ENCODE measurements at places on chromosomes 13 and 19.

- no peak for DNase-seq
Measured at GRCh38 chr13:35857769-35858168, 273.4 kb downstream of the DCLK1 start.

DNA sequence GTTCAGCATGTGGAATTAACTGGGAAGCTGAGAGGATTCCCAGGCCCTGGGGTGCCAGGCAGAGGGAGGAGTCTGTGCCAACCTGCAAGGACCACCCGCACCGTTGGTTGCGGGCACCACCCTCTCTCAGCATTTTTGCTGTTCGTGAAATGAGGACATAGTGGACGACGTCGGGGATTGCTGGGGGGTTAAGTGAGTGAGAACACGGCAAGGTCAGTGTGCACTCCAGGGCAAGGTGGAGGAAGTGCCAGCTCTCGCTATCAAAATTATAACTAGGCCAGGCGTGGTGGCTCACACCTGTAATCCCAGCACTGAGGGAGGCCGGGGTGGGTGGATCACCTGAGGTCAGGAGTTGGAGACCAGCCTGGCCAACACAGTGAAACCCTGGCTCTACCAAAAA lies 2.2 kb downstream of the FXYD3 start:
- DNase-seq: no peak

GRCh38 chr19:48346191-48346590 lies 17.5 kb downstream of the TMEM143 start:
- no peak for DNase-seq

DNA sequence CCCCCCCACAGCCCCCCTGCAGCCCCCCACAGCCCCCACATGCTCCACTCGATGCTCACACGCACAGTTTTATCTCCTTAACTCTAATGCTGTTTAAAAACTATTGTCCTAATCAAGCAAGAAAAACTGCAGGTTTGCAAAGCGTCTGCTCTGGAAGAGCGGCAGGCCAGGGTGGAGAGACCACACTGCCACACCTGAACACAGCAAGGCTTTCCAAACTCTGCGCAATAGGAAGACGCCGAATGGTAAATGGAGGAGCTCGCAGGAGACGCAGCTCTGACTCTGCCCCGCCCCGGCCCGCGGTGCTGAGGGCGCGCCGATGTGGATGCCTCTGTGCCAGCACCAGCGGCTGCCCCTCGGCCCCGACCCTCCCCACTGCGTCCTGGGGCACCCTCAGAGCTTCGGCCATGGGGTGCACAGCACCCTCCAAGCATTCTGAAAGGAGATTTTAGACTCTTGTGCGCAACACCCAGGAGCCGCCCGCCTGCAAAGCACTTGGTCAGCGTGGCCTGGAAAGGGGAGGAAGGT lies 32.4 kb downstream of the RASA3 start:
- DNase-seq: peak; percentile 26

- DNase-seq: no peak
Measured at GRCh38 chr19:23949611-23950010, 34.9 kb downstream of the ZNF726 start.

- peak; percentile 51 for DNase-seq
Measured at GRCh38 chr13:99982036-99982730, 599 bp downstream of the ZIC2 start.

DNA sequence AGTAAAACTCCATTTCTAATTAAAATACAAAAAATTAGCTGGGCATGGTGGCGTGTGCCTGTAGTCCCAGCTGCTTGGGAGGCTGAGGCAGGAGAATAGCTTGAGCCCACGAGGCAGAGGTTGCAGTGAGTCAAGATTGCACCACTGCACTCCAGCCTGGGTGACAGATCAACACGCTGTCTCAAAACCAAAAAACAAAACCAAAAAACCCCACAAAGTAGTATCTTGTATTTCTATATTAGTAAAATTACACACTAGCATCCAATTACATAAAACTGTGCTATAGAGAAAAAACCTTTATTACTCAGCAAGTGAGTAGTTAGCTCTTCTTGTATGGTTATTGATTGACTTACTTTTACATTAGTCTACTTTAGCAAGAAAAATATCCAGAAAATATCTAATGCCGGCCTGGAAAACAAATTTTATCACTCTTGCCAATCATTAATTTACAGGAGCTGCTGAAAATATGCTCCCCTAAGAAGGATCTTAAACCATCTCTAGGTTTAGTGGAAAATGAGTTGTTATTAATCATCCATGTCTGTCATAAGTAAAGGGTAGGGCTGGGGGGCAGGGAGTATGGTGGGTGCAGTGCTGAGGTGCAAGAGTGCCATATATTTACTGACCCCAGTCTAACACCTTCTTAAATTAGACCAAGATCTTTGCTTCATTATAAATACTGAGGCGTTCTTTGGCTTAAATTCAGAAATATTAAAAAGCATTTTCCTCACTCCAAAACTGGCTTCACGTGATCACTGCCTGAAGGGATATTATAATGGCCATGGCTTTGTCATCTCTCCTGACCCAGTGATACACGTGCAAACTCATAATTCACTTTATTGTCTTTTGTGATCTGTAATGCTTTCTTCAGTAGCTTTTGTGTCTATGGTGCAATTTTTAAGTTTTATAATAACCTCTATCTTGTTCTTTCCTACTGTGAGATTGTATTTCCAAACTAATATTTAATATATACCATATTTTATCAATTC lies 44.1 kb downstream of the UBL3 start:
- DNase-seq: no peak

DNA sequence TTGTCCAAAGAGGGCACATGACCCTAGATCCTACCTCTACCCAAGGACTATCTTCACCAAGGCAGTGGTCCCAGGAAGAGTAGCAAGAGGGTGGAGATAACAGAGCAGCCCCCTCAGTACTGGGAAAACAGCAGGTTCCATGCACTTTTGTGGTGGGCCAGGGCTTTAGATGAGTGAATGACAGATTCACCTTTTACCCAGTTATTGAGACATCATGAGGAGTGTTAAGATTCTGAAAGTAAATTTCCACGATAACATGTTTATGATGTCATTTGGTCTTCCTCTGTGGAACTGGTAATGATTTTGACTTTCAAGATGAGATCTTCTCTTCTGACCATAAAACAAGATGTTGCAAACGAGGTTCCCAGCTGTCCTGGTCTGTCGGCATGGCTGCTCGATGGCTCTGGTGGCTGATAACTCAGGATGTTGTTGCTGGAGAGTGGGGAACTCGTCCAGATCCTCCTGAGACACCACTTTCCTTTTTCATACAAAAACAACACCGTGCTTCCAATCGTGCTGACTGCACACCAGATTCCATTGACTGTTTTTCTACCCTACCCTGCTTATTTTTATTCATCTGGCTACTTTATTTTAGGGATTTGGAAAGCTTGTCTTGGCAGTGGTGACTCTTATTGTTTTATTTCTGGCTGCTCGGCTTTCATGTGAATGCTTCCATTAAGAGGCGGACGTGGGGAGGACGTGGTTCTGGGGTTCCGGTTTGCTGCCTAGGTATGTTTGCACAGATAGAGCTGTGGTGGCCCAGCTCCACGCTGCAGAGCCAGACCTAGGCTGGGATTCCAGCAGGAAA lies 88.5 kb downstream of the LRCH1 start:
- no peak for DNase-seq

DNA sequence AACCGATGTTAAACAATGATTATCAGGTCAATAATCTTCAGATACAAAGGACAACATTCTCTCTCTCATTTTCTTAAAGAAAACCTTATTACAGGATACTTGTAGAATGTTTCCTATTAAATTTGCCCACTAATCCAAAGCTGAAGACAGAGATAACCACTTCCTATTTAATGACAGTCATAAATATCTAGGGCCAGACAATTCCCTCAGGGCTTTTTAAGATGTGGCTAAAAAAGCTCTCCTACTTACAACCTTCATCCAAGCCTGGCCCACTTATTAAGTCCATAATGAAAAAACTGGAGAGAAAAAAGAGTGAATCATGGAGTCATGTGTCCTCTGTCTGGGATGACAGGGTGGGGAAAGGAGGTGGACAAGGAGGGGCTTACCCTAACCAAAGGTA lies 235.9 kb downstream of the KLF12 start:
- DNase-seq: no peak

DNA sequence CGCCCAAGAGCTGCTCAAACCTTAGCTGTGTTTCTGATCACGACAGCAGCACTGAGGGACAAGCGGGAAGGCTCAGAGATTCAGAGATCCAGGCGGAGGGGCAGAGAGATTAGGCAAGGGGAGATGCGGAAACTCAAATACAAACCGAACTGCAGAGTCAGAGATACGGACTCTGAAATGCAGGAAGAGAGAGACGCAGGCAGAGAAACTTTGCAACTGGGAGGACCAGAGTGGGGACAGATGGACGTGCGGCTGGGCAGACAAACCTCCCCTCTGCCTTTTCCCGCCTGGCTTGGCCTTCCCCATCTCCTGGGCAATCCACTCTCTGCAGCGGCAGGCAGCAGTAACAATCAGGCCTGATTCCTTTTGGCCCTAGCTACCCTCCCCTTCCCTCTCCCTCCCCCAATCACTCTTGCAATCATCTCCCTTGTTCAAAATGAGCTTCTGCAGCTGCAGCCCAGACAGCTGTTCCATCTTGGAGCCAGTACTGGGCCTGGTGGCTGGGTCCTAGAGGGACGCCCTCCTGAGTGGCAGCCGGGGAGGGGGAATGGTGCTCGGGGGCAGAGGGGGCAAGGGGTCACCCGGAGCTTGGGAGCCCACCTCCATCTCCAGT lies 29.7 kb downstream of the OLFM2 start:
- no peak for DNase-seq

GRCh38 chr13:96984051-96984508 lies 10.2 kb downstream of the OXGR1 start:
- DNase-seq: no peak

DNA sequence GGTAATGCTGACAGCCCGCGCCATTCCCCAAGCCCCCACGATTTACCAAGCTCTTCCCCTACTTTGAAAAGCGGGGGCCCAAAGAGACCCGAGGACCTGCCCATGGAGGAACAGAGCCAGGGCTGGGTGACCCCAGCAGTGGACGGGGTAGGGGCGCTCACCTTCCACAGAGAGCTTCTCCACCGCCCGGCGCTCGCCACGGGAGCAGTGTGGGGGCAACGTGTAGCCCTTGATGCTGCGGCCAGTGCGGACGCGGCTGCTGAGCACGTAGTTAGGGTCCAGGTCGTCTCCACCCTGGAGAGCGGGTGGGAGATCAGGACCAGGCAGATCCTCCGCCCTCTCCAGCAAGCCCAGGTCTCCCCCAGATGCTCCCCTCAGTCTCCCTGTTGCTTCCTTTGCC lies 7.4 kb downstream of the CKM start:
- DNase-seq: no peak

GRCh38 chr19:51607077-51607476 lies 23.1 kb downstream of the SIGLEC5 start:
- DNase-seq: no peak

DNA sequence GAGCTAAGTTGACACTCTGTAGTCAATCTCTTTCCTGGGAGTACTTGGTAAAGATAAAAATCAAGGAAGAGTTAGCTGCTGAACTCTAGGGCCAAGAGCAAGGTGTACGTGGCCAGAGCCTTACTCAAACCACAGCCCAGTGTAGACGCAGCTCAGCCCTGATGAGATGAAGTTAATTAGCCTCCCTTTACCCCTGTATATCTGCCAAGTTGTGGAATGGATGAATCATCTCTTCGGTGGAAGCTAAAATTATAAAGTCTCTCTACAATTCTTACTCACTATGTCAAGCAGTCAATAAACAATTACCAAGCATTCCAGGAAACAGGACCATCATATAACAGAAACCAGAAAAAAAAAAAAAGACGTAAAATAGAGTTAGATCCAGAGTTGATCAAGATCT lies 146.9 kb upstream of the UFM1 start:
- DNase-seq: no peak

- DNase-seq: no peak
Measured at GRCh38 chr13:114147803-114148520, 15.5 kb upstream of the RASA3 start.

DNA sequence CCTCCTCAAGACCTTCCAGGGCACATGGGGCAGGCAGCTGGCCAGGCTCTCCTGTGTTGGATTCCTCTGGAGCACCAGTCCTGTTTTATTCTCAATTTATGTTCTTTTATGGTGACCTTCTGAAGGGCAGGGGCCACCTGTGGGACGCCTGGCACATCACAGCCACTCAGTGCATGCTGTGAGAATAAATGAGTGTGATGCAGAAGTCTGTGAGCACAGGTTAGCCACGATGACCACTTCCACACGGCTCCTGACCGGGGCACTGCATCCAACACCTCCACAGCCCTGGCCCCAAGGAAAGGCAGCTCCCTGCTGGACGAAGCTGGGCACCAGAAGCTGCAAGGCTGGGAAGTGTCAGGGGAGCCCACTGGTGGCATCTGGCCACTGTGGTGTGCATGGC lies 122.8 kb downstream of the CRYL1 start:
- no peak for DNase-seq

GRCh38 chr13:86383561-86383960 lies 584.3 kb upstream of the SLITRK6 start:
- no peak for DNase-seq

DNA sequence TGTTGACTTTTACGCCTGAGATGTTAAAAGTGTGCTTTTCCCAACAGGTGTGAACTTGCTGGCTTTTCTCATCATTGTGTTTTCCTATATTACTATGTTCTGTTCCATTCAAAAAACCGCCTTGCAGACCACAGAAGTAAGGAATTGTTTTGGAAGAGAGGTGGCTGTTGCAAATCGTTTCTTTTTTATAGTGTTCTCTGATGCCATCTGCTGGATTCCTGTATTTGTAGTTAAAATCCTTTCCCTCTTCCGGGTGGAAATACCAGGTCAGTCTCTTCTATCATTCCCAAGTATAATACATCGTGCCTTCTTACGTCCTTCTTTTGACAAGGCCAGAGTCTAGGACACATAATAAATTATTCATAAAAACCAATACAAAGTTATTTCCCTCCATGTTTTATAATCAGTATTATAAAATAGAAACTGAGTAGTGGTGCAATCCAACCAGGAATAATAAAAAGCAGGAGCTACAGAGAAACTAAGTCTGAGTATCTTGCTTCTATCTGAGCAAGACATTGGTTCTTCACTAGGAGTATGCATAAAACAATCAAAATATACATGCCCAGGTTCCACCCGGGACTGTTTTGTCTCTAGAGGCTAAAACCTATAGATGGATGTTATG lies 57.9 kb downstream of the RXFP2 start:
- peak; percentile 7 for DNase-seq

DNA sequence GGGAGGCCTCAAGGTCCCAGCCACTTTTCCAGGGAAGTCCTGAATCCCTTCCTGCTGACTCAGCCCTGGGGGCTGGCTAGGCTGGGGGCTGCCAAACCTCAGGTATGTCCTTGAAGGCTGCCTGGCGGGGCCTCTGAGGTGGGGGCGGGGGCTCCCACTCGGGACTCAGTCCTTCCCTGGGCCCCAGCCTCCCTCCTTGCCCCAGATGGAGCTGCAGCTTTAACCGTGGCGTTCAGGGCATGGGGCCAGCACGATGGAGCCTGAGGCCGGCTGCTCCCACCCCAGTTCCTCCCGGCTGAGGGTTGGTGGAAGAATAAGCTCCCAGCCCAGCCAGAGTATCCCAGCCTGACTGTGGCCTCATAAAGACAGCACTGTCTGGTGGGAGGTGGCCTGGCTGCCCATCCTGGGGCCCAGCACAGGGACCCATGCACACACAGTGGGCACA lies 12.4 kb downstream of the CILP2 start:
- DNase-seq: no peak

GRCh38 chr19:13026462-13027370 lies 31.4 kb downstream of the NFIX start:
- peak; percentile 39 for DNase-seq

All from A549 (cell line).